ENCODE measurements at places on chromosomes 4 and X.

DNA sequence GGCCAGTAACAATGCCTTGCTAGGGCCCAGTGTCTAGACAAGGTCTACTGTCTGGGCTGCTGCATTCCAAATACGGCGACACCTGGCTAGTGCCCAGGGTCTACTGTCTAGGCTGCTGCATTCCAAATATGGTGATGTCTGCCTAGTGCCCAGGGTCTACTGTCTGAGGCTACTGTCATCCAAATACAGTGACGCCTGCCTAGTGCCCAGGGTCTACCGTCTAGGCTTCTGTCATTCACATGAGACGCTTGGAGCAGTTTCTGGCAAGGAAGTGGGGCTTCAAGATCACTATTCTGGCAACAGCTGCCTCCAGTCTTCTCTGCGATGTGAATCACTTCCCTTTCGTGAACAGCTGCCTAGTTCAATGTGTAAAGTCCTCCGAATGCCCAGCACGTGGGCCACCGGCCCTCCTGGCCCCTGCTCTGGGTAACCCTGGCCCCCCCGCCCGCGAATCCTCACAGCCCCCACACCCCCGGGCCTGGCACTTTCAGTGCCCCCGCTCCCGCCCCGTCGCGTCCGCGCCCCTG lies 12.7 kb downstream of the ACOX3 start:
- no peak for DNase-seq

DNA sequence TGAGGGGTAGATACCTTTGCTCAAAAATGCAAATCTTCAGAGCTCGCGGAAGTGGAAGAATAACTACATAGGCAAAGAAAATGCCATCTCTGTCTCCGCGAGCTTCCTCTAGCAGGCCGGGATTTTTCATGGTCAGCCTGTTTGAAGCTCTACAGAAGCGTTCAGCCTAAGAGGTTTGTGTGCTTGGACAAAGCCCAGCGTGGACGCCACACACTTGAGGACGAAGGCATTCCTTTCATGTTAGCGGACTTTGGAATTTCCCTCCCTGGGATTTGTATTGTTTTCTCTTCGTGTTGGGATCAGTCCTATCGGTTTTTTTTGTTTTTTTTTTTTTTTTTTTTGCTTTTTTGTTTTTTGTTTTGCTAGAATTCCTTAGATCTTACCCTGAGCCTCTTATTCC lies 53.7 kb downstream of the SMIM31 start:
- no peak for DNase-seq

DNA sequence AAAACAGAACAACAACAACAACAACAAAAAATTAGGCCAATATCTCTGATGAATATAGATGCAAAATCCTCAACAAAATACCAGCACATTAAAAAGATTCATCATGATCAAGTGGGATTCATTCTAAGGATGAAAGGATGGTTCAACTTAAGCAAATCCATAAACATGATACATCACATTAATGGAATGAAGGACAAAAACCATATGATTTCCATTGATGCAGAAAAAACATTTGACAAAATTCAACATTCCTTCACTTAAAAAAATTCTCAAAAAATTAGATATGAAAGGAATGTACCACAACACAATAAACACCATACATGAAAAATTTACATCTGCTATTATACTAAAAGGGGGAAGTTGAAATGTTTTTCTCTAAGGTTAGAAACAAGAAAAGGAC lies 103.3 kb downstream of the IL15 start:
- no peak for DNase-seq

DNA sequence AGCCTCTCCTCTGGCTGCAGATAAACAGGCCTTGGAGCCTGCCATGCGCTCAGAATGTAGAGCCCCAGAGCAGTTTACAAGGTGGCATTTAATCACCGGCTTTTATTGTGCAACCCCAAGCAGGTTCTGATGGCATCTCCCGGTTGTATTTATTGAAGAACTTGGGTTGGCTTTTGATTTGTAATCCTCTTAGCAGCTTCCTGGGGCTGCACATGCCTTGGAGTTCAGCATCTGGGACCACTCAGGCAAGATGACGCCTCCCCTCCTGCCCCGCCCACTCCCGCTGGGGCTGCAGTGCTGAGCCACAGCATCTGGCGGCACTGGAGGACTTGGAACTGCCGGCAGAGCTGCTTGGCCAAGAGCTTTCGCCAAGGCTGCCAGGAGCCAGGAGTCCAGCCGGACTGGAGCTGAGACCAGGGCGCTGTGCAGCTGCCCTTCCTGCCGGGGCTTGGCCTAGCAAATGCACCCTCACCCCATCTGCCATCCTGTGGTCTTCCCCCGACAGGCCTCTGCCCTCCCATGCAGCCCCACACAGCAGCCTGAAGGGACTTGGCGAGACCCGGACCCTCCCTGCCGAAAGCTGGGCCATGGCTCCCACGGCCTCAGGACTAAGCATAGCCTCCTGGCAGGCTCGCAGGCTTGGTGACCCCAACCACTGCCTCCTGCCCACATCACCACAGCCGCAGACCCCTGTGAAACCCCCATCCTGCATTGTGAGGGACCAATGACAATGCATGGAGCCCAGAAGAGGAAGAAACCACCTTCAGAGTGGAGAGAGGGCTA lies 5.4 kb downstream of the HTRA3 start:
- DNase-seq: no peak

DNA sequence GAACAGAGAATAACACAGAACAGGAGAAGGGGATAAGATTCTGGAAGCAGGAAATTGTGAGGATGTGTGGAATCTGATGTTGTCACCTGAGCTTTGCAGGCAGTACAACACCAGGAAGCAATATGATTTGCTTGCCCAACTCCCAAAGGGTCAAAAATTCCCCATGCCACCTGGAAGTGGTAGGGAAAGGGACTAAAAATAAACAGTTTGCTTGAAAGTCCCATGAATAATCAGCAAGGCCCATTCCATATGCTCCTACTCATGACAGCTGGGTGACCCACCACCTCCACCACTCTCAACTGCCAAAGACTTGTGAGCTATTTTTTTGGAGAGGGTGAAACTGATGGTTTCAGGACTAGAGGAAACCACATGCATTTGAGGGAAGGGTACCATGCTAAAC lies 168.4 kb downstream of the KCNIP4 start:
- no peak for DNase-seq

GRCh38 chrX:71604141-71604540 lies 14.2 kb downstream of the CXCR3 start:
- DNase-seq: no peak

DNA sequence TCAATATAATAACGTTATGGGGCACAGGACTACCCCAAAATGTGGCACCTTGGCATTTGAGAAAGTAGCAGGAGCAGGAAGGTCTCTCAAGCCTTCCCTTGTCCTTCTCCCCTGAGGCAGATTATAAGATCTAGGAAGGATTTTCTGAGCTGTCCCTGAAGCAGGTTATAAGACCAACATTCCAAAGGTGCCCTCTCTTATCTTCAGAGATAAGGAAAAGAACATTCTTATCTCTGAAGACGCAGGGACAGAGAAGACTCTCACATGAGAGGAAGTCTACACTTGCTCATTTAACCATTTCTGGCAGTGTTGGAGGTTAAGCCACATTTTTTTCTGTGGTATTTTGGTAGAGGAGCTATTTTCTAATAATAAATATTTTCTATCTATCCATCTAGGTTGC lies 437.9 kb upstream of the MAOA start:
- no peak for DNase-seq

- no peak for DNase-seq
These were observed 37.1 kb downstream of the SRPX start for GRCh38 chrX:38183596-38183995.

DNA sequence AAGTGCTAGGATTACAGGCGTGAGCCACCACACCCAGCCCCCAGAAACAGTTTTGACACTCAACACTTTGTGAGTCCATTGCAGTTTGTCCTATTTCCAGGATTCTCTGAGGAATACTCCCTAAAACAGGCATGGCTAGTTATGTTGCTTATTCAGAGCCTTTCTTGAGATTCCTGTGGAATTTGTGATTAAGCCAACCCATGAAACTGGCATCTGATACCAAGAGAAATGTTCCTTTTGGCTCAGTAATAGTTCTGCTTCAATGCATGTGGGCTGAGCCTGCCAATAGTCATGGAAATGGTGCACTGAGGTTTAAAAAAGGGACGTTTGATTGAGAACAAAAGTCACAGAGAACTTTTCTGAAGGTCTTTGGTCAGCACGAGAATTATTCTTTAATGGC lies 241.7 kb downstream of the PPP1R2C start:
- no peak for DNase-seq

DNA sequence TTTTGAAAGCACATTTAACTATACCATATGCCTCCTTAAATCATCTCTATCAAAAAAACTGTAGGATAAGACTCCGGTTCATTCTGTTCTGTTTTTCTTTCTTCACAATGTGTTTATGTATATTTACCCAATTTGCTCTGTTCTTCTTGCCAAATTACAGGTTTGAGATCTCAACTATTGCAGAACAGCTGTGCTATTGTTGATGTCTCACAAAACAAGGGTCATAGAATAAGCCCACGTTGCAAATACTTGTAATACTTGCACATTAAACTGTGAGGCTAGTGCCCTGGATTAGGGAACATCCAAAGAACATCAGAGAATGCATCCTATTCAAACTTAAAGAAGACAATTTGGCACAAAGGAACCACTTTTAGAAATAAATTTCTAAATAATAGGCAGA lies 45.4 kb downstream of the ANTXR2 start:
- DNase-seq: no peak

DNA sequence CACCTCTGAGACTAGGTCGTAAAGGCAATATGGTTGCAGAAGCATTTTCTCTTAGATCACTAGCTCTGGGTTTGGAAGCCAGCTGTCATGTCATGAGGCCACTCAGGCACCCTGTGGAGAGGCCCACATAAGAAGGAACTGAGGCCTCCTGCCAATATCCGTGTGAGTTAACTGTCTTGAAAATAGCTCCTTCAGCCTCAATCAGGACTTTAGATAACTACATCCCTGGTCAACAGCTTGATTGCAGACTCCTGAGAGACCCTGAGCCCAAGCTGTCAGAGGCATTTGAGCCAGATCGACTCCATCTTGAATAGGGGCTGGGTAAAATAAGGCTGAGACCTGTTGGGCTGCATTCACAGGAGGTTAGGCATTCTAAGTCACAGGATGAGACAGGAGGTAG lies 15.1 kb upstream of the REPS2 start:
- DNase-seq: no peak

DNA sequence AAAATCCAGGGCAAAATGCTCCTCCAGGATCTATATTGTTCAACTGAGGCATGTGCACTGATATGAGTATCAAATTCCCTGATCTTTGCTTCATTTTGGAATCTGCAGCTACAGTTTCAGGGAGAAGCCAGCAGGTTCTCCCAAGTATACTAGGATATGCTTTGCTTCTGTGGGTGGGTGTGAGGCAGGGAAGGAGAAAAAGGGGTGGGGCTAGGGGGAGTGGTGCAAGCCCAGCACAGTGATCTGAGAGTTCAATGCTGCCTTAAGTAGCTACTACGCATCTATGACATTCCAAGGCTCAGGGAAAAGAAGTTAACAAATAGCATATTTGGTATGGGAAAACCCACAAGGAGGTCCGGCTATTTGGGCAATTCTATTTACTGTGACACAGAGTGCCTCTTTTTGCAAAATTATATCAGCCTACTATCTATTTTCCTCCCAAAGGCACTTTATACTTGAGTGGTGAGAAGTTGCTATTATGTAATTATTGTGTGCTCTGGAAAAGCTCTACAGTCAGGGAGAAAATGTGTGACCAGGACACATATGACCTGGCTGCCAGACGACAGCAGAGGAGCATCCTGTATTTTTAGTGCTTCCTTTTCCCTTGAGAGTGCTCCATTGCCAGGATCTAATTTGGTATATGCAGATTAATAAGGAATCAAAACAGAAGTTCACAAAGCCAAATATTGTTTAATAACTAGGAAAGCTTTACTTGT lies 162.0 kb downstream of the RNF150 start:
- no peak for DNase-seq

DNA sequence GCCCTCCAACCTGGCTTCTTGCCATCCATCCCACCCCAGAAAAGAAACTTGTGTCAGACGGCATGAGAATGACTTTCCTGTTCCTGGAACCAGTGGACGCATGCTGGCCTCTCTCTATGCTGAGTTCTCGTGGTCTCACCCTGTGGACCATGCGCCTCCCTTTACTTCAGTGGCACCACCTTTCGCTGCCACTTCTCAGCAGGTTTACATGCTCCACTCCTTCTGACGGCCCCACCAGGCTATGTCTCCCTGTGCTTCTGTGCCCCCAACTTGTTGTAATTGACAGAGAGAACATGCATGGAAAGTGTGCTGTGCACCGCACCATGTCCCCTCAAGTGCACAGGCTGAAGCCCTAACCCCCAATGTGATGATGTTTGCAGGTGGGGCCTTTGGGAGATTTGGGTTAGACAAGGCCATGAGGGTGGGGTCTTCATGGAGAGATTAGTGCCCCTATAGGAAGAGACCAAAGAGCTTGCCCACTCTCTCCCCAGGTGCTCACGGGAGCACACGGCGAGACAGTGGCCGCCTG lies 3.1 kb upstream of the PPP2R2C start:
- DNase-seq: no peak

DNA sequence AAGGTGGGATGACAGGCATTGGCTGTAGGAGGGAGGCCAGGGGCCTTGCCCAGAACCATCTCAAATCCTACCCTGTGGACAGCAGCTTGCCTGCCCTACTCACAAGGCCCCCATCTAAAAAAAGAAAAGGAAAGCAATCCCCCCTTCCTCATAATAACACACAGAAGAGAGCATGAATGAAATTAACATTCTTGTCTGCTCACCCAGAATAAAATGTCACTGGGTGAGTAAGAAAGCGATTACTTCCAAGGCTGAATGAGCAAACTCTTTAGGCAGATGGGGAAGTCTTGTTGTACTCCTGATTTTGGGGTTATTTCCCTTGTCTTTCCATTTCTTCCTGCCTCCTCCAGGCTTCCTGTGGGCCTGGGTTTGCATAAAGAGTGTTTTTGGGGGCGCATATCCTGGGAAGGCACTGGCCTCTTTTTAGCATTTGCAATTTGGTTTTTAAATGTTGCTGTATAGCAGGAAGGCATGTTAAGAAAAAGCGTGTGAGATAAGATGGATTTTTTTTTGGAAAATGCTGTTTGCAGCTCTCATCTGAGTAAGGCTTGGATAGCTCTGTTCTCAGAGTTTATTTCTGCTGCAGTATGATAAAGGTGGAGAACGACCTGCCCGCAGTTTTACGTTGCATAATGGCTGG lies 248.3 kb upstream of the GATB start:
- DNase-seq: no peak

- DNase-seq: peak; percentile 28
These were observed 82.9 kb downstream of the STOX2 start for GRCh38 chr4:183987987-183988392.

GRCh38 chr4:54322818-54323417 lies 93.8 kb downstream of the PDGFRA start:
- peak; percentile 74 for DNase-seq

GRCh38 chrX:53266914-53267313 lies 14.5 kb downstream of the IQSEC2 start:
- DNase-seq: no peak

DNA sequence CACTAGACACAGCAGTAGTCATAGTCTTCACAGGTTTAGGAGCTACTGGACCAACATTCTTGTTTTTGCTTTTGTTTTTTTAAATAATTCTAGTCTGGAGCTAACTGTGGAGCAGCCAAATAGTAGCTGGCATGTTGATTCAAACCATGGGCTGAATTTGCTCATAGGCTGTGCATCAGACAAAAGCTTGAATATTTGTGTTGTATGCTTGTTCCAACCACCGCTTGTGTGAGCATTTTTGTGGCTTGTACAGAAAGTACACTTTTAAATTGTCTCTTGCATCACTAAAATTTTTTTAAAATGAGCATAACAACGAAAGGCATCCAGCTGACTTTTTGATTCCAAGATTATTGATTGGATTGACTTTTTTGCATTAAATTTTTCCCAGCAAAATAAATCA lies 39.6 kb downstream of the CCNI start:
- no peak for DNase-seq
